Islet precursor cell (in vitro differentiated cells): ENCODE measurements at places on chromosomes 6 and 20.
A peak's percentile ranks its signal among the peaks of the same experiment; 100 is the strongest.

DNA sequence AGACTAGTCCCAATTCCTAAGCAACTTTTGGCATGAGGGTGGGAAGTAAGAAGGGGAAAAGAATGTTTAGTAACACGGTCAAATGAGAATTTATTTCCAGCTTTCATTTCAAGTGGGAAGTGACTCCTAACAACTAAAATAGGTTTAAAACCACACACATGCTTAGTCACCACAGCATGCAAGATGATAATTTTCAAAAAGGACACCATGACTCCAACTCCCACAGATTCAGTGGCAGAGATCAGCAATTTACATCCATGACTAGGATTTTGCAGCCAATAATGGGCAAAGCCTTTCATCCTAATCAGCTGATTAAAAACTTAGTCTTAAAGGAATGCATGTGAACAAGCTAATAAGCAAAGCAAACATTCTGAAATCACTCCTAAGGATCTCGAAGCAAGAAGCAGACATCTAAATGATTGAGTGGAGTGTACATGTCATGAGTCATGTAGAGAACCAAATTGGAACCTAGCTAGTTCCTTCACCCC is 48.1 kb upstream of the GCLC start:
- no peak for DNase-seq

DNA sequence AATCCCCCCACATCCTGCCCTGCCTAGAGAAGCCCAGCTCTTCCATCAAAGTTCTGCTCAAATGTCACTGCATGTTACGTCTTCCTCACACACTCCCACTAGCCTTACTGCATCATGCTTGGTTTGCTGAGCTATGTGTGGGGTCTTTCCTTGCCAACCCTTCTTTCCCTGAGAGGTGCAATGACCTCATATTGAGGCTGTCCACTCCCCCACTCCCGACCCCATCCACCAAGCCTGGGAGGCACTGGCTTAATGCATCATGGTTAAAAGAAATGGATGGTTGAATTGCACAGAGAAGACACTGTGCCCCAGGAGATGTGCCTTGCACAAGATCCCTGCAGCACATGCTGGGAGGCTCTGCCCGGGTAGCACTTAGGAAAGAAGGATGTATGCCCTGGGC is 7.7 kb upstream of the IRF4 start:
- DNase-seq, result no peak

DNA sequence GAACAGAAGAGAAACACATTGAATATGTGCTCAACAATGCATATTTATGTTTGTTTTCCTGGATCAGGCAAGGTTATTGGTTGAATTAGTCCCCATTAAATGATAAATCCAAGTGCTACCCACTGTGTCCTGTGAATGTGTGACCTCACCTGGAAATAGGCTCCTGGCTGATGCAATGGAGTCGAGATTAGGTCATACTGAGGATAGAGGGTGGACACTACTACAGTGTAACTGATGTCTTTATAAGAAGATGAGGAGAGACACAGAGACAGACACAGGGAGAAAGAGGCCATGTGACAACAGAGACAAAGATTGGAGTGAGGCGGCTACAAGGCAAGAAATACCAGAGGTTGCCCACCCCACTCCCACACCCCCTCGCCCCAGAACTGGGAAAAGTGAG is 559.3 kb downstream of the C6orf118 start:
- DNase-seq, result no peak

GRCh38 chr20:49821381-49821780 is 8.8 kb downstream of the SLC9A8 start:
- no peak for DNase-seq

- DNase-seq, result no peak
These were observed 69.9 kb downstream of the ZBTB2 start for GRCh38 chr6:151321438-151321837.

DNA sequence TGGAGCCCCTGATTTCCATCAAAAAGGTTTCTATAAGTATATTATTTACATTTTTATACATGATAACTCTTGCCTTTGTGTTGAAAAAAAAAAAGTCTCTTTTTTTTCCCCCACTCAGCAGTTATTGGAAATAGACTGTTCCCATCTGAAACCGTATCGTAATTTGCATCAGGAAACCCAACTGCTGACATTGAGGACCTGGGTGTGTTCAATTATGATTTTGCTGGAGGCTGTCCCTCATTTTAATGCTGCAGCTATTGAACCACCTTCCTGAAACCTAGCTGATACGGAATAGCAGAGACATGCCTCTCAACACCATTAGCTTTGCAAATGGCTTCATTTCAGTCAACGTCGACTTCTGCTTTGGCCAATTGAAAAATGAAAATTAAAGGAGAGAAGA is 98.9 kb downstream of the ZNF217 start:
- DNase-seq, result no peak

DNA sequence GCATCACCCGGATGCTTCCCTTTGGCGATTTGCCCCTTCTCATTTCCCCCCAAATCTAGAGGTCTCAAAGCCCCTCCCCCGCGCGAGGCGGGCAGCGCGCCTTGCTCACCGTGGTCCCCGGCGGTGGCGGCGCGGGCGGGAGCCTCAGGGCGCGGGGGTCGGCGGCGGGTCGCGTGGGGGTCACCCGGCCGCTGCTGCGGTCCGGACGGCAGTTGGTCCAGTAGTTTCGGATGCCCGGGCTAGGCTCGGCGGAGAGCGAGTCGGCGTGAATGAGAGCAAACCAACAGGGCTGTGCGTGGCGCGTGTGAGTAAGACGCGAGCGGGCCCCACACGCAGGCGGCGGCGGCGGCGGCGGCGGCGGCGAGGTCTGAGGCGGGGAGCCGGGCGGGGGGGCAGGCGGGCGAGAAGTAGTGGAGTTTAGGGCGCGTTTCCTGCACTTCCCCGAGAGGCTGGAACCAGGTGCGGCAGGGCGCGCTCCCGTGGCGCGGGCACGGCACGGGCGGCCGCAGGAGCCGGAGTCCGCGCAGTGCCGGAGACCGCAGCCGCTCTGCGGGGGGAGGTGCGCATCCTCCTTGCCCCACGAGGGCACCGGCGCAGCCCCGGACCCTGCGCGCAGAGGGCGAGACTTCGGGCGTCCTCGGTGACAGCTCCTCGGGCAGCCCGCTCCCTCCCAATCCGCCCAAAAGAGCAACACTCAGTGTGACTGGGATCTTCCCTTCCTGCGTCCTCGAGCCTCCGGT is 567 bp downstream of the HS3ST5 start:
- peak; percentile 69 for DNase-seq

- DNase-seq, result no peak
These were observed 29.0 kb upstream of the MANEA start for GRCh38 chr6:95548188-95548786.

DNA sequence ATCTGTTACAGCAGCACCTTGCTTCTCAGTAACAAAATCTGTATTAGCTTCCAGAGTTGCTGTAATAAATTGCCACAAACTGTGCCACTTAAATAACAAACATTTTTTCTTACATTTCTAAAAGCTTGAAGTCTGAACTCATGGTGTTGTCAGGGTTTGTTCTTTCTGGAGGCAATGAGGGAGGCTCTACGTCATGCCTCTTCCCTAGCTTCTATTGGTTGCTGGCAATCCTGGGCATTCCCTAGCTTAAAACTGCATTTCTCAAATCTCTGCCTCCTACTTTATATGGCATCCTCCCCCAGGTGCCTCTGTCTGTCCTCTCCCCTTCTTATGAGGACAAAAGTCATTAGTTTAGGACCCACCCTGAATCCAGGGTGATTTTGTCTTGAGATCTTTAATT is 41.6 kb upstream of the TMEM244 start:
- DNase-seq, result no peak

- no peak for DNase-seq
These were observed 33.7 kb upstream of the SUMO4 start for GRCh38 chr6:149366267-149366921.

DNA sequence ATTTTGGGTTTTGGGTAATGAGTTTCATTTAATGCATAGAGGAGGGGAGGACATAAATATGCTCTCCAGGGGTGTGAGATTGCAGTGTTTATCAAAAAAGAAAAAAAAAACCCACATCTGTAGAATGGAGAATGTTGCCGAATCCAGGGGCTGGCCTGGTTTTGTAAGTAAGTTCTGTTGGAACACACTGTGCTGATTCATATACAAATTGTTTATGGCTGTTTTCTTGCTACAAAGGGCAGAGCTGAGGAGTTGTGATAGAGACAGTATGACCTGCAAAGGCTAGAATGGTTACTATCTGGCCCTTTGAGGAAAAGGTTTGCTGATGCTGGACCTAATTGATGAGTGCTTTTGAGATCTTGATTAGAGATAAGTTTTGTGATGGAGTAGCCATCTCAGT is 30.4 kb downstream of the SCAF8 start:
- no peak for DNase-seq

DNA sequence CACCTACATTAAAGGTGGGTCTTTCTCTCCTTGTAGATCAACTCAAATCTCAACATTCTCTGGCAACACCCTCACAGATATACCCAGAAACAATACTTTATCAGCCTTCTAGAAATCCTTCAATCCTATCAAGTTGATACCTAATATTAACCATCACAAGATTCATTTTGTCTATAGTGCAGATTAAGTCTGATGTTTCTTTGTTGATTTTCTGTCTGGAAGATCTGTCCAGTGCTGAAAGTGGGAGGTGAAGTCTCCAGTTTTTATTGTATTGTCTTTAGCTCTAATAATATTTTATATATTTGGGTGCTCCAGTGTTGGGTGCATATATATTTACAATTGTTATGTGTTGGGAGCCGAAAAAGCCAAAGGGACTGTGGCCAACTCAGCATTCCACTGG is 493.9 kb upstream of the ADGRB3 start:
- DNase-seq, result no peak

DNA sequence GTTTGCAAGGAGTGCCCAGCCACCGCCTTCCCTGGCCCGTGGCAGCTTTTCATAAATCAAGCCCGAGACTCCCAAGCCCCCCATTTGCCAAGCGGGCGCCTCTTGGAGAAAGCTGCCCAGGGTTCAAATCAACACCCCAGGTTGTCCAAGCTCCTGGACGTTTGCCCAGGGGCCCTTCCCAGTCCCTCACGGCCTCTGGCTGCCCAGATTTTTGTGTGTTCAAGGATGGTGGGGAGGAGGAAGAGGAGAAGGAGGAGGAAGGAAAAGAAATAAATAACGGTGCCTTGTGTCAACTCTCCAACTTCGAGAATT is 20.6 kb upstream of the NFATC2 start:
- DNase-seq, result no peak

GRCh38 chr6:94177429-94177828 is 758.1 kb upstream of the EPHA7 start:
- DNase-seq, result peak; percentile 70

DNA sequence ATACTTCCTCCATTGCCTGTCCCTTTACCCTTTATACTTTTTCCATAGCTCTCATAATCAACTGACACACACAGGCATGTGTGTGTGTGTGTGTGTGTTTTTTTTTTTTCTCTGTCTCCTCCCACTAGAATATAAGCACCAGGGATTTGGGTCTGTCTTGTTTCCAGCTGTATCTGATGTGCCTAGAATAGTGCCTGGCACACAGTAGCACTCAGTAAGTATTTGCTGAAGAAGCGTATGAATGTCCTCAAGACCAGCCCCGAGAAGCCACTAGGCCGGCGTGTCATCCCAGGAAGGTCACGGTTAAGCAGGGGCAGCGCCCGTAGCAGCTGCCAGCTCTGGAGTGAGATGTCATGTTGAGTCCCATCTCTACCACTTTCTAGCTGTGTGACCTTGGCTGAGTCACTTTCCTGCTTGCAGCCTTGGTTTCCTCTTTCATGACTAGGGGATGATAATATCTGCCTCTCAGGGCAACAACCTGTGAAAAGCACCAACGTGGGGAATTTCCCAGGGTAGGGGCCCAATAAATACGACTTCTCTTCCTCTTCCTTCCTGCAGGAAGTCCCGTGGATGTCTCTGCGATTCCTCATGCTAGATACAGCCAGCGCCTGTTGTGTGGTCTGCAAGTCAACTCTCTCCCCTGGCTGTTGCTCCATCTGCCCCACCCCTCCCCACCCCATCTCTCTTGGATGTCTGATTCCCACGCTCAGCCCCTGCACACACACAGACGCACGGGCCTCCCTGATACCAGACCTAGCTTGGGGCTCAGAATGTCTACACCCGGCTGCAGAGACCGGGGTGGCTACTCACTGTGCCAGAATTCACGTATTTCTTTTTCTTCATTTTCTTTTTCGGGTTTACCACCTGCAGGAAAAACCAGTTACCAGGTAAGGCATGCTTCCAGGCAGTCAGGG is 58.1 kb downstream of the RAB44 start:
- no peak for DNase-seq

DNA sequence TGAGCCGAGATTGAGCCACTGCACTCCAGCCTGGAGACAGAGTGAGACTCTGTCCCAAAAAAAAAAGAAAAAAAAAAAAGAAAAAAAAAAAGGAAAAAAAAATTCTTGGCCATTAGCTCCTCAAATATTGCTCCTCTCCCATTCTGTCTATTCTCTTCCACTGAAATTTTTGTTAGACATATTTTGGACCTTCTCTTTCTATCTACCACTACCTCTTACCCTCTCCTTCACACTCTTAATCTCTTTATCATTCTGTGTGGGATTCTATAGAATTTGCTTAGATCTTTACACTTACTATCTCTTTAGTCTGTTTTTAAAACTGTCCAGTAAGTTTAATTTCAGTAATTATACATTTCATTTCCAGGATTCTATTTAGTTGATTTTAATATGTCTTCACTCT is 85.0 kb downstream of the IRAK1BP1 start:
- no peak for DNase-seq

DNA sequence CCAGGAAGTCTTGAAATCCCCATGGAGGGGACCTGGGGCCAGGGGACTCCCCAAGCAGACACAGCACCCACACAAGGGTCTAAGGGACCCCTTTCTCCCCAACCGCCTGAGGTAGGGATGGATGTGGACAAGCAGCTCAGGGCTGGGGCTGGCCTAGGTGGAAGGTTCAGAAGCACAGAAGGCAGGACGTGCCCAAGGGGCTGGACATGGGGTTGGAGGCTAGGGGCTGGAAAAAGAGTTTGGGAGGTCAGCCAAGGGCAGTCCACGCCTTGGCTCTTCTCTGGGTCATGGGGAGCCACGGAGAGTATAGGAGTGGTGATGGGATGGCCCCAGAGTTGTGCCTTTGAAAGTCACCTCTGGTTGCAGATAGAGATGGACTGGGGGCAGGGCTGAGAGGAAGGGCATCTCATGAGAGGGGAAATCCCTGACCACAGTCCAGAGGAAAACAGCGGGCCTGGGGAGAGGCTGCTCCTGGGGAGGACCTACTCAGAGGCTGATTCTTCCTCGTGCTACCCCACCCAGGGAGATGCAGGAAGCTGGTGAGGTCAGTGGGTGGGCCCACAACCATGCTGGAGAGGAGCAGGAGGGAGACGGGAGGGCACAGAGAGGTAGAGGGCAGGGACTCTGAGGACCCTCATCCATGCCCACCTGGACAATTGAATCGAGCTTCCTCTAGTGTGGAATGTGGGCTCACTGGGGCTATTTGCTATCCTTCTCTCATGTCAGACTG is 2.5 kb upstream of the HSPA12B start:
- no peak for DNase-seq
